ENCODE measurements at places on chromosomes 16 and 17. TPM values are rescaled to one million over a fixed set of nuclear protein-coding genes. Genes with fewer than 3 reads are reported as not detected.

The ARL6IP1 gene
- 90.5 TPM for total RNA-seq

The SPN gene
- not detected for total RNA-seq

The KRTAP9-8 gene
- total RNA-seq, result not detected

The CCL7 gene
- total RNA-seq, result 1.5 TPM

The KRT40 gene
- total RNA-seq, result not detected

The KRTAP4-5 gene
- not detected for total RNA-seq

The GLG1 gene
- 215 TPM for total RNA-seq
